ENCODE measurements at places on chromosomes 6 and 20.

DNA sequence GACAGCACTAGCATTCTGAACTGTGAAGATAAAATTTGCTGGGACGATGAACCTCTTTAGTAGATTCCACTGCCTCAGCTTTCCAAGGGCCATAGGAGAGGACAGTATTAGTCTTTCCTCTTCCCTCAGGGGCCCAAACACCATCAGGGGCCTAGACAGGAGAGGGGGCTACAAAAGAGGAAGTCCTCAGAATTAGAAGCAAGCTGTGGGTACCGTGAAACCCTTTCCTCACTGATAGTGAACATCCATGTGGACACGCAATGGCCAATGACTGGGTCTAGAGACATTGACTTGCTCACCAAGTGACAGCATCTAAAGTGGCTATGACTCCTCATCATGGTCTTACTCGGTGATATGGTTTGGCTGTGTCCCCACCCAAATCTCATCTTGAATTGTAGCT lies 68.1 kb upstream of the UST start:
- no peak for DNase-seq

GRCh38 chr6:6515691-6516607 lies 72.6 kb upstream of the LY86 start:
- DNase-seq: no peak

- DNase-seq: peak; percentile 98
Measured at GRCh38 chr6:19836799-19837510, at the start of gene ID4. Gene ID4 (plus strand): TSS chr6:19837370. CDS start chr6:19837755, 385 bp downstream.

DNA sequence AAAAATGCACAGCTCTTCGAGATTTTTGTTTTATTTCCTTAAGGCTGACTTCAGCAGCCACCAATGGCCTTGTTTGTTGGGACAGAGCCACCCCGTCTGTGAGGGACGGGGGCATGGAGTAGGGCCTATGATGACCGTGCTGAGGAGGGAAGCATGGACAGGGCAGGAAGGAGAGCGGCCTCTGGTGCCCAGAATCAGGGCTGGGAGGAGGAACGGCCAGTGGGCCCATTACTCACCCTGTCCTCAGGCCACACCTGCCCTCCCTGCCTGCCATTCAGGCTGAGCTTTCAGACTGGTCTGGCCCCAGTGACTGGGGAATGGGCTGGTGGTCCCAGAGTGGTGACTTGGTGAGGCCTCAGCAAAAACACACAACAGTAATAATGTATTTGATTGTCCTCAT lies 104.4 kb downstream of the SMOC2 start:
- DNase-seq: no peak

All from neural progenitor cell (in vitro differentiated cells).